ENCODE measurements at places on chromosomes 7 and 10.

DNA sequence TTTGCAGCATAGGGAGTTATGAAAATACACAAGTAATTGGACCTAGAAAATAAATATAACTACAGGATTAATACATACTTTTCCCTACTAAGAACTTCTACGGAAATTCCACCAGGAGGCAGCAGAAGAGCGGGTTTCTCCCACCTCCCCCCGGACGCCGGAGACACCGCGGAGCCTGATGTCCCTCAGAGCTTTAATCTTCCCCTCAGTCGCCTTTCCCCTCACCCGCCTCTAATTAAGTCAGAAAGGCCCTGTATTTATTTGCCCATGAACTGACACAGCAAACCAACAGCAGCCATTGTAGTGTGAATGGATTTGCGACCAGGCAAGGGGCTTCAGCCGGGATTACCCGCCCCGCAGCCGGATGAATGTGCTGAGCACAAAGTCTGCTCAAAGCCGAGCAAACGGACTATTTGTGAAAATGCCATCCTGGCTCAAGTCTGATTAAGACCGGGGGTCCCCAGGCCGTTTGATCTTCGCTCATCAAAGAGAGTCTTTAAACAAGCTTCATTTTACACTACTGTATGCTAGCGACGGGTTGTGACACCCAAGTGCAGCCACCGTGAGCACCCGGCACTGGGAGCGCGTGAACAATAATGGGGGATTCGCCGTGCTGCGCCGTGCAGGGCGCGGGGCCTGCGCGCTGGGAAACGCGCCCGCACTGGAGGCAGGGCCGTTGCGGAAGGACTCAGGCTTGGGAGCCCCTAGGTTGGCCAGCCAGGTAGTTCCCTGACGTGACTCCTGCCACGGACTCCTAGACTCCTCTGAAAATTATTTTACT, 5.6 kb upstream of the DKK1 start:
- peak overlapping the region; percentile 27 for H3K27ac ChIP-seq
- peaks cover 10% of the 10 kb centered on the region for H3K4me1 ChIP-seq
- H3K27me3 ChIP-seq, result peaks cover 46% of the 10 kb centered on the region

- H3K27me3 ChIP-seq, result peaks cover 3% of the 10 kb centered on the region
- peaks cover 21% of the 10 kb centered on the region for H3K4me1 ChIP-seq
- H3K36me3 ChIP-seq, result no peaks in the 10 kb centered on the region
- H3K27ac ChIP-seq, result no peak overlapping the region
- H3K4me3 ChIP-seq, result no peak overlapping the region
- DNase-seq, result no peak
Measured at GRCh38 chr10:12397941-12398340, 48.6 kb downstream of the CAMK1D start.

DNA sequence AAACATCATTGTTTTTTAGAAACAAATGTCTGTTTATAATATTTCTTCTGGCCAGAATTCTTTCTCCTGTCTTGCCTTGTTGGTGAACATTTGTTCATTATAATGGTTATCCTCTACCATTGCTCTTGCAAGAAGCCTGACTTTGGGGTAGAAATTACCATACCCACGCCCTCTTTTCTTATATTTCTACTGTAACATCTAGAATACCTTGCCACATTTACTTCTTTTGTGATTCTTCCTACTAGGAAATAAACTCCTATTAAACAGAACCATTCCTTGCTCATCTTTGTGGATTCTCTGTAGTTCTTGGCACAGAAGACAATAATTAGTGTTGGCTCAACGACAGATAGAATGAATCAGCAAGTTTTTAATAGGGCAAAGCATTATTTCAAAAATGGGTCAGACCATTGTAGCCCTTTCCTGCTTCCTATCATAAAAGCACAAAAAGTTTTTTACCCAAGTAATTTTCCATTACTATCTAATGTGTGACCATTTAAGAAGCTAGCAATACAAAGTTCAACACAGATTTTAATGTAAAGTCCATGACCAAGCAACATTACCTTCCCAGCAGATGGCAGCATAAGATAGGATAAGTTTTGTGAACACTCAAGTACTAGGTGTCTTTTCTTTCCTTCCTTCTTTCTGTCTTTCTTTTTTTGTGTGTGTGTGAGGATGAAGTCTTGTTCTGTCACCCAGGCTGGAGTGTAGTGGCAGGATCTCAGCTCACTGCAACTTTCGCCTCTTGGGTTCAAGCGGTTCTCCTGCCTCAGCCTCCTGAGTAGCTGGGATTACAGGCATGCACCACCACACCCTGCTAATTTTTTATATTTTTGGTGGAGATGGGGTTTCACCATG, 270.4 kb downstream of the HGF start:
- H3K4me1 ChIP-seq, result peaks cover 5% of the 10 kb centered on the region
- H3K4me3 ChIP-seq, result no peak overlapping the region
- peak overlapping the region; percentile 10 for H3K27ac ChIP-seq
- no peak for DNase-seq
- peaks cover 3% of the 10 kb centered on the region for H3K27me3 ChIP-seq
- H3K36me3 ChIP-seq, result no peaks in the 10 kb centered on the region

DNA sequence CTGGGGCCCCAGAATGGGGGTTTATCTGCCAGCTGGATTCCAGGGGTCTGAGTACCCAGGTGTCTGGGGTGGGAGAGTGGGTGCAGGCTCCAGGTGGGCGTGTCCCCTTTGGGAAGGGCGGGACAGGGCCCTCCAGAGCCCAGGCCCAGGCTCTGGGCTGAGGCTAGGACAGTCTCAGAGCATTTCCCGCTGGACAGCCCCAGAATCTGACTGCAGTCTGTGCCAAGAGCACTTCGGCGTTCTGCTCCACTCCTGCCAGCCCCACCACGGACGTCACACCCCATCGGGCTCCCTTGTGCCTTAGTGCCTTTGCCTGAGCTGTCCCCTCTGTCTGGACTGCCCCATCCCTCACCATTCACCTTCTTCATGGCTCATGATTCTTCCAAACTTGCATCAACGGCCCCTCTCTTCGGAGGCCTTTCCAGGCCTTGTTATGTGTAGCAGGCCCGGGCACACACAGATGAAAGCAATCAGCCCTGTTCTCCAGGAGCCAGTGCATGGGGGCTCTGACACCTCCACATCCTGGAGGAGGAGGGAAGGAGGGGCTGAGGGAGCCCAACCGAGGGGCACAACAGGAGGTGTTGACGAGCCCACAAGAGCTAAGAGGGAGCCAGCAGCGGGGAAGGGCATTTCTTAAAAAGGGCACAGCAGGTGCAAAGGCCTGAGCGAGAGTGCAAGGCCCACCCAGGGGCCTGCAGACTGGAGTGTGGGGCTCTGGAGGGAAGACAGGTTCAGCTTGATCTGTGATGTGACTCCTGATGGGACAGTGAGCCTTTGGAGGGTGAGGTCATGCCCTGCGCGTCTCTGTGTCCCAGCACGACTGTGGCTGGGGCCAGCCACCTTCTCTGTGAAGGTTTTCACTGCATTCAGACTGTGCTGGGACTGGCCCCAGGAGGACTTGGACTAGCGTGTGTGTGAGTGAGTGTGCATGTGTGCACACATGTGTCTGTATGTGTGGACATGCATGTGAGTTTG, 41.7 kb downstream of the GTF2IRD1 start:
- H3K36me3 ChIP-seq, result peaks cover 30% of the 10 kb centered on the region
- H3K27me3 ChIP-seq, result no peaks in the 10 kb centered on the region
- no peak for DNase-seq

DNA sequence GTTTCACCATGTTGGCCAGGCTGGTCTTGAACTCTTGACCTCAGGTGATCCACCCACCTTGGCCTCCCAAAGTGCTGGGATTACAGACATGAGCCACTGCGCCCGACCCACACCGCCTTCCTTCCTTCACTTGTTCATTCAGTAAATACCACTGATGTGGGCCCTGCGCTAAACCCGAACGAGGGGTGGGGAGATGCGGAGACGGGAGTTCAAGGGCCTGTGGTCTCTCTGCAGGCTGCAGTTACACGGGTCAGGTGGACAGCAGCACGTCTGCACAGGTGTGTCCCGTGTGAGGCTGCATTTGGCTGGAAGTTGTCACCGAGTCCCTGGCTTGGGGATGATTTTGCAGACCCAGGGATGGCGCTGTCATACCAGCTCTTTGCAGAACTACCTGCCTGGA, 38.1 kb downstream of the COL26A1 start:
- peak overlapping the region; percentile 41 for H3K27ac ChIP-seq
- DNase-seq, result no peak

- peaks cover 11% of the 10 kb centered on the region for H3K4me1 ChIP-seq
- H3K4me3 ChIP-seq, result no peak overlapping the region
- H3K27me3 ChIP-seq, result peaks cover 17% of the 10 kb centered on the region
- no peak for DNase-seq
Measured at GRCh38 chr10:14066106-14066505, 264.6 kb downstream of the FRMD4A start.

DNA sequence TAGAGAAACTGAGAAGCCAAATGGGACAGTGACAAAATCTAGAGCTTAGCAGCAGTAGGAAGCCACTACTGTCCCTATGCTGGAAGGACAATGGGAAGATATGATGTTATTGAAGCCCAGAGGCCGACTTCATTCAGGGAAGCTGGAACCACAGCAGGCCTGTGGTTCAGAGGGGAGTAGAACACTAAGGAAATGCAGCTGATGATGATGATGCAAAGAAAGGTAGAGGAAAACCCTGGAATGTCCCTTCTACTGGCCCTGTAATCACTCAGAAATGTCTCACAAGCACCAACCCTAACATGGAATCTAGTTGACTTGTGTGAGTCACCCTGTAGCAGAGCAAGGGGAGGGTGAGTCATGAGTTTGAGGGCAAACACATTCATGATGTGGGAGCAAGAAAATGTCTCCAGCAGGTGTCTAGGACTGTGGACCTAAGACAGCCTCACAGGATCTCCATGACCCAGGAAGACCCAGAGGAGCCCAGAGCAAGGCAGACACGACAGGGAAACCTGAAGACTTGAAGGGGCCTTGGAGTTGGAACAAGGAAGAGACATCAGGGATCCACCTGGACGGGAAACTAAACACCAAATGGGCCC, 37.0 kb upstream of the LRRC17 start:
- peak overlapping the region; percentile 94 for H3K27ac ChIP-seq
- DNase-seq, result no peak
- no peaks in the 10 kb centered on the region for H3K27me3 ChIP-seq
- H3K4me1 ChIP-seq, result peaks cover 33% of the 10 kb centered on the region

- H3K27ac ChIP-seq, result no peak overlapping the region
- H3K4me1 ChIP-seq, result no peaks in the 10 kb centered on the region
- H3K27me3 ChIP-seq, result peaks cover 2% of the 10 kb centered on the region
- peaks cover 8% of the 10 kb centered on the region for H3K36me3 ChIP-seq
- no peak overlapping the region for H3K4me3 ChIP-seq
Measured at GRCh38 chr7:4216016-4216415, 466.1 kb upstream of the FOXK1 start.

- H3K36me3 ChIP-seq, result no peaks in the 10 kb centered on the region
- no peak for DNase-seq
- H3K4me3 ChIP-seq, result no peak overlapping the region
- peaks cover 3% of the 10 kb centered on the region for H3K27me3 ChIP-seq
- H3K27ac ChIP-seq, result no peak overlapping the region
Measured at GRCh38 chr7:158324397-158325360, 262.9 kb downstream of the PTPRN2 start.

DNA sequence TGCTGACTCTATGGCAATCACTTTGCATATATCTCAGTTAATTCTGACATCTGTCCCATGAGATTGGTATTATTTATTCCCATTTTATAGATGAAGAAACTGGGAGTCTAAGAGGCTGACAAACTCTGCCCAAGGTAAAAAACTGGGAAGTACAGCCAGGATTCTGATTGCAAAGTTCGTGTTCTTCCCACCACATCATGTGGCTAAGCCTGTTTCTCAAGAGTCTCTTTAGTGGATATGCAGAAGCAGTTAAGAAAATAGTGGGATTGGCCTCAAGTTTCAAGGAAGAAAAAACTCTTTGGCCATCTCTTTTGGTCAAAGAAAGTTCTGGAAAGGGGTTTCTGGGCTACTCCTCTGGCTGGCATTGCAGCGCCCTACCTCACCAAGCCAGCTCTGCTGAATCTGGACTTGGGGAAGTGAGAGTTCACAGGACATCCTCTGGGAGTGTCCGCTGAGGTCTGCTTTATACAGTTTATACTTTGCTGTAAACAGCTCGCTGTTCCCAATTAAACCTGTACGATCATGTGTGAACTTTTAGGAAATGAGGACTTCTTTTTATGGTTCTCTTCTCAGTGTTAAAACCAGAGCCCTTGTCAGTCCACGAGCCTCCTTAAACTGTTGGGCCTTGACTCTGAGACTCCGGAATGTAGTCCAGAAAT, 12.2 kb upstream of the BMPR1A start:
- H3K36me3 ChIP-seq, result no peaks in the 10 kb centered on the region
- H3K27ac ChIP-seq, result no peak overlapping the region
- H3K27me3 ChIP-seq, result no peaks in the 10 kb centered on the region
- H3K4me3 ChIP-seq, result no peak overlapping the region
- DNase-seq, result no peak

- no peak overlapping the region for H3K4me3 ChIP-seq
- no peaks in the 10 kb centered on the region for H3K36me3 ChIP-seq
- H3K4me1 ChIP-seq, result no peaks in the 10 kb centered on the region
- H3K27ac ChIP-seq, result no peak overlapping the region
Measured at GRCh38 chr10:55351431-55351830, 550.4 kb upstream of the PCDH15 start.

DNA sequence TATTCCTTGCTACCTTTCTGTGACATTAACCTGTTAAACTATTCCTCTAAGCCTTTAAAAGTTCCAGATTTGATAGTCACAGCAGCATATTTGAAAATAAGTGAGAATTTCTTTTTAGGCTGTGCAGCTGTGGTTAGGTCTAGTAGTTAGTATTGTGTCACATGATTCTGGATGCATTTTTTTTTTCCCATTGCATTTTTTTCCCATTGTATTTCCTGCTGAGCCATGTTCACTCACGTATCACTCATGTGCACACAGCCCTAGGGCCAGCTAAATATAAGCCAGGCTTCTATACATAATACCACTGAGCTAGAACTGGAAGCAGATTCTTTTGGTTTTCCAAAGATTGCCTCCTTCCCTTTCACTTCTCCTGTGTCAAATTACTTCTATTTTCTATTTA, 37.4 kb downstream of the DNAJC9 start:
- peaks cover 37% of the 10 kb centered on the region for H3K36me3 ChIP-seq
- H3K4me3 ChIP-seq, result no peak overlapping the region
- no peaks in the 10 kb centered on the region for H3K27me3 ChIP-seq
- no peak for DNase-seq
- H3K27ac ChIP-seq, result no peak overlapping the region

DNA sequence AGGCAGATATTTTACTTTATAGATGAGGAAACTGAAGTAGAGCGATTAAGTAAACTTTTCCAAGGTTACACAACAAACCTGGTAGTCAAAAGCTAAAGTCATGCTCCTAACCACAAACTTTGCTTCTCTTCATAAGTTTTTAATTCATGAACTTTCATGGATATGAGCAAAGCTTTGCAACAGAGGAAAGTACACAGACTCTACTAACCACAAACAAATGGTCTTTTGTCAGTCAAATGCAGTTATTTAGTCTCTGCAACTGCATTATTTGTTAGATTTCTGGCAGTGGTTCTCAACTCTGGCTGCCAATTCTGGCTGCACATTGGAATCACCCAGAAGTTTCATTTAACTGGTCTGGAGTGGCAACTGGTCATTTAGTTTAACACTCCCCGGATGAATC, 140.6 kb upstream of the TMEM168 start:
- H3K36me3 ChIP-seq, result peaks cover 19% of the 10 kb centered on the region
- H3K27ac ChIP-seq, result no peak overlapping the region
- H3K4me3 ChIP-seq, result no peak overlapping the region

DNA sequence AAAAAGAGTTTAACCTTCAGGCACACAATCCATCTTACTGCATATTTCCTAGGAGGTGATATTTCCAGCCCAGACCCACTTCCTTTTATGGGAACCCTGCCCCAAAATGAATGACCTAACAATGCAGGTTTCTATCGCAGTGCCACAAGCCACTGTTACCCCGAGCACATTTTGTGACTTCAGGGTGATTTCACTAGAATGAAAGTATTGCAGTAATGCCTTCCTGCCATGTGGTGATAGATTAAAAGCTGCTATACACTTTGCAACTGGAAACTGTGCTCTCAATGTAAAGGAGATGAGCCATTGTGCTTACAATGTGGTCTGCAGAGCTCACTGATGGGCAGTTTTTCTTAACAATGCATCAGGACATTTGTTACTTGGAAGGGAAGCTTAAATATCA, 90.5 kb upstream of the RSU1 start:
- H3K4me1 ChIP-seq, result peaks cover 39% of the 10 kb centered on the region
- DNase-seq, result no peak

Measured in type B pancreatic cell (in vitro differentiated cells).